ENCODE measurements at places on chromosomes 7 and 10.

GRCh38 chr10:95832216-95833041, 75.3 kb upstream of the CC2D2B start:
- DNase-seq = no peak

DNA sequence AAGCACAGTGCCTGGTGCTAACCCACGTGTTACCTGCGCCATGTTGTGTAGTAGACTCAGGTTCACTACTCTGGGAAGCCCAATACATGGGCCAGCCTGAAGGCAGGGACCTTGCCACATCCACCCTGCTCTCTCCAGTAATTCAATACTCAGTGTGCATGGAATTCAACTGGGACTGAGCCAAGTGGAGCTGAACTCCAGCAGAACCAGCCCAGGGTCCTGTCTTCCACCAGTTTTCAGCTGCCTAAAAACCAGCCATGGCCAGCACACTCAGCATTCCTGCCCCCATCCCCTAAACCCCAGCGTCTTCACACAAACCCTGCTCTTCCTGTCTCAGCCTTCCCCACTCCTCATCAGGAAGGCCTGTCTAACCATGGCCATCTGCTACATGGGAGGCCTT, 15.4 kb downstream of the FGF8 start:
- no peak for DNase-seq

DNA sequence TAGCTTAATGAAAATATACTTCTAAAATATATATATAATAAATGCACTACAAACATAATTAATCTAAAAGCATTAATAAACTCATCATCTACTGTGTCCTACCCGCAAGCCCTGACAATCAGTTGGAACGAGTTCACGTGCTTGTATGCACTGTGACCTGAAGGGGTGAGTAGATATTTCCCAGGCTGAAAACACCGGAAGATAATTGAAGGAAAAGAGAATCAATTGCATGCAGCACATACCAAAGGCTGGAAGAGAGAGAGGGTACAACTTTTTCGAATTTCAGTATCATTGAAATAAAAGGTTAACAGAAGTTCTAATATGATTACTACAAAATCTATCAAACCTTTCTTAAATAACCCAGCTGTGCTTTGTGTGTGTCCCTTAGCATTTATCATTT, 94.6 kb downstream of the SEMA3C start:
- DNase-seq = no peak

- DNase-seq = no peak
Observed at GRCh38 chr10:114652402-114653368, 5.4 kb downstream of the ABLIM1 start.

- DNase-seq = no peak
Observed at GRCh38 chr10:125782616-125783015, 7.0 kb upstream of the MMP21 start.

DNA sequence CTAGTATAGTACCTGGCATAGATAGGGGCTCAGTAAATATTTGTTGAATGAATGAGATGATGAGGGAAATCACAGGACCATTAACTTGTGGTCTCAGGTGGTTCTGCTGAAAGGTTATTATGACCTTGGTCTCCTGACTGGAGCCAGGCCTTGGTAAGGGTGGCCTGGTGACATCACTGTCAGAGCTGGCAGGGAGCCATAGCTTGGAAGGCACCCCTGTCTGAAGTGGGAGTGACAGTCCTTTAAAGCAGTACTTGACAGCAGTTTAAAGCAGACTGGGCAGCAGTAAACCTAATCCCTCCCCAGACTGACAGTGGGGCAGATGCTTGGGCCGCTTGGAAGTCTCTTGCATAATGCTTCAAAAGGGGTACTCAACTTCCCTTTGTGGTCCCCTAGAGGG, 13.4 kb downstream of the DPCD start:
- DNase-seq = no peak

DNA sequence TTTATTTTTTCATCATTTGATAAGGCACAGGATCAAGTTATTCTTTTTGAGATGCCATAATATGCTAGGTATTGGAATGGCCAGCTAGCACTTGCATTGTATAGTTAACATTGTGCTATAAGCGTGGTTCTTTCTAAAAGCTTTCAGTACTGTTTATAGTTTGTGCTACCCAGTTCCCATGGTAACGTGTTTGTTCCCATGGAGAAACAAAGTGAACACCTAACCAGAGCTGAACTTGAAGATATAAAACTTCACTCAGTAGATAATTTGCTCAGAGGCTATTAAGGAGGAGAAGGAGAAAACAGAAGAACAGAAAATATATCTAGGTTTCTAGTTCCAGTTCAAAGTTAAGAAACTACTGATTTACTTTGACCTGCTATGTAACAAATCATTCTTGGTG, 23.6 kb upstream of the ITGB8 start:
- no peak for DNase-seq

GRCh38 chr7:44311561-44312495, 13.6 kb downstream of the CAMK2B start:
- DNase-seq = no peak

DNA sequence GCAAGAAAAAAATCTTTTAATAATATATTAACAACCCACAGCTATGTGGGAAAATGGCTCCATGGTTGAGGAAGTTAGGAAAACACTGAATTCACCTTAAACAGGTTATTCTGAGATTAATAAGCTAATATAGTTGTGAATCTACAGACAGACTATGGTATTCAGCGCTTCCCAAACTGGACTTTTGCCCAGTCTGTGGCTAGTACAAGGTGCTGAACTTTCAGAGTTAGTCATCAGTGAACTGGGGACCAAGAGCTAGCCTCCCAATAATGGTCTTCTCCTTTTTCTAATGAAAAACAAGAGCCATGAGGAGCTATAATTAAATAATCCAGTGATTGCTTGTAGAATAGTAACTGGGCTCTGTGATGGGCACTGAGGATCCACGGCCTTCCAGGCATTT, 65.3 kb downstream of the FRMPD2 start:
- DNase-seq = no peak

DNA sequence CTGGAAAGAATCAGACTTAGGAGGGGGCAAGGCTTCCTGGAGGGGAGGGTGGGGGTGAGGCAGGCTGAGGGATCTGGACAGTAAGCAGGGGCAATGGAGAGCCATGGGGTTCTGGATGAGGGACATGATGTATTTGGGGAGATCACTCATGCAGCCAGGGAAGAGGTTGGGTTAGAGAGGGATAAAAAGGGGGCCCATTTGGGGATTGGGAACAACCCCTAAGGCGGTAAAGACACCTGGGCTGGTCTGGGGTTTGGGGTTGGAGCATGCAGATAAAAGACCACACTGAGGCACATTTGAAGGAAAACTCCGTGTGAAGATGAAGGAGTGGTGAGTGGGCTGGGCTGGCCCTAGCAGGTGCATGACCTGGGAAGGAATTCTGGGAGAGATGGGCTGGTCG, 30.8 kb downstream of the HIF1AN start:
- DNase-seq = no peak

GRCh38 chr10:34622945-34623344, 192.2 kb downstream of the PARD3 start:
- no peak for DNase-seq

GRCh38 chr7:30252885-30253795, 31.3 kb upstream of the ZNRF2 start:
- DNase-seq = no peak

DNA sequence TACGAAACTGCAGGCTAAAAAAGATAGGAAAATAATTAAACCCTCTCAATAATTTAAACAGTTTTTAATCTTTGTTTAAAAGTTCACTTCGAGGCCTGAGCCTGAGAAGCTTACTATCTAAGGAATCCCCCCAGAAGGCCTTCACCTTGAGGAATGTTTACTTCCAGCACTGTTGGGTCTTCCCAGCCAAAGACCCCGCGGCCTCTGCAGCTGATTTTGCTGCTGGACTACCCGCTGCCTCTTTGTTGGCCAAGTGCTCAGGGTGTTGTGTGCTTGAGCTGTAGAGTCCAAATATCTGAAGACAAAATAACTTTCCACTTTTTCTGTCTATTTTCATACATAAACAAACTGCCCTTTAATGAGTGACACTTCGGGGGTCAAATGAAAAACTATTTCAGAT, 292.7 kb downstream of the GLRX3 start:
- DNase-seq = no peak

GRCh38 chr7:155487509-155488482, 29.9 kb downstream of the EN2 start:
- no peak for DNase-seq

- no peak for DNase-seq
Observed at GRCh38 chr10:110788620-110789385, 82.9 kb upstream of the PDCD4 start.

- no peak for DNase-seq
Observed at GRCh38 chr10:66782776-66783175, 143.1 kb upstream of the LRRTM3 start.

DNA sequence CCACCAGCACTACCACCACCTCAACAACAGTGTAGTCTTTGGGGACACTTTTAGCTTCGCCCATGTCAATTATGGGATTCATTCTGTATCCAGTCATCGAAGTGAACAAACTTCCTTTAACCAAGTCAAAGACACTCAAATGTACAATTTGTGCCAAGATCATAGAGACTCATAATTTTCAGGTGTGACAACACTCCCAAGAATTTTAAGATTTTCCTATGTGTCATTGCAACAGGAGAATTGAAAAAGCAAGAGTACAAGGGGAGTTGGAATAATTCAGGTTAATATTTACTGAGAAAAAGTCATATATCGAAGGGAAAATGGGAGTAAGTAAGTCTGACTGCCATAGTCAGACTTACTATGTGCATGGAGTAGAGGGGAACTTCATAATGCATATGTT, 26.2 kb downstream of the PON1 start:
- no peak for DNase-seq

GRCh38 chr10:83225781-83226180, 913.5 kb upstream of the GHITM start:
- no peak for DNase-seq

DNA sequence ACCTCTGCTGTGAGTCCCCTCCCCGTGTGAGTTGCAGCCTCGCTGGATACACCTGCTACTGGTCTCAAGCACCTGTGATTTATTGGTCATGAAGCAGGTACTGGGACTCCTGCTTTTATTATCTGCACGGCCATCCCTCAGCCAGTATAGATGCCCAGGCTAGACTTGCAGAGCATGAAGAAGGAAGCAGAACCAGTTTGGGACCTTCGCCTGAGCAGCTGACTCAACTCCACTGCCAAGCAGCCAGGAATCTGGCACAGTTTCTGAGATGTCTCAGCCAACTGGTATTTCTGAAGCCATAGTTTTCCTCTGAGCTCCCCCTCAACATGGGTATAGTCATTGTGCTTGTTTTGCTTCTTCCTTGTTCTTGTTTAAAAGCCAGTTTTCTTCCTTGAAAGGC, 28.0 kb upstream of the SLC39A12 start:
- peak; percentile 67 for DNase-seq

DNA sequence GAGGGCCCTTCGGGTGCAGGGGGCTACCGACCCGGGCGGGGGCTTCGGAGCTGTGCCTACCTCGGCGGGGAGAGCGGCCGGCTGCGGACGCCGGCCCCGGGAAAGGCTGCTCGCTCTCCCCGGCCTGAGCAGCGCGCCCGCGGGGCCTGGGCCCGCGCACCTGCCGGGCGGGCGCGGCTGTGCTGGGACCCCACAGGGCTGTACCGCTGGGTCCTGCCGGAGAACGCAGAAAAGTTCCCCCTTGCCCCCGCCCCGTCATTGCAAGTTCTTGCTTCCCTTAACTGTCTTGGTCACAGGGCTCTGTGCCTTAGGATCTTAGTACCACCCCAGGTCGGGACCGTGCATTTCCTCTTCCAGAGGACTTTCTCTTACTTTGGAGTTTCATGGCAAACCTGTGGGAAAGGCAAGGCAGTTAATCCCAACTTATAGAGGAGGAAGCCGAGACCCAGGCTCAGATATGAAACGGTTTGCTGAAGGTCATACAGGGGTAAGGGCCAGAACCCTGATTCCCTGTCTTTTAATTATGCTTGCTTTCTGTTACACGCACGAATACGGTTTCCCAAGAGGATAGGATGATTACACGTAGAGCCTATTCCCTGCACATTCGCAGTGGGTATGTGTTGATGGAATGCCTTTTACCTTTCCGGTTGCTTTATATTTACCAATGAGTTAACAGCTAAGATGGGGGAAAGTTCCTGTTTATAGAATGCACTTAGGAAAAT, 652 bp downstream of the PCGF5 start:
- DNase-seq = peak; percentile 33

DNA sequence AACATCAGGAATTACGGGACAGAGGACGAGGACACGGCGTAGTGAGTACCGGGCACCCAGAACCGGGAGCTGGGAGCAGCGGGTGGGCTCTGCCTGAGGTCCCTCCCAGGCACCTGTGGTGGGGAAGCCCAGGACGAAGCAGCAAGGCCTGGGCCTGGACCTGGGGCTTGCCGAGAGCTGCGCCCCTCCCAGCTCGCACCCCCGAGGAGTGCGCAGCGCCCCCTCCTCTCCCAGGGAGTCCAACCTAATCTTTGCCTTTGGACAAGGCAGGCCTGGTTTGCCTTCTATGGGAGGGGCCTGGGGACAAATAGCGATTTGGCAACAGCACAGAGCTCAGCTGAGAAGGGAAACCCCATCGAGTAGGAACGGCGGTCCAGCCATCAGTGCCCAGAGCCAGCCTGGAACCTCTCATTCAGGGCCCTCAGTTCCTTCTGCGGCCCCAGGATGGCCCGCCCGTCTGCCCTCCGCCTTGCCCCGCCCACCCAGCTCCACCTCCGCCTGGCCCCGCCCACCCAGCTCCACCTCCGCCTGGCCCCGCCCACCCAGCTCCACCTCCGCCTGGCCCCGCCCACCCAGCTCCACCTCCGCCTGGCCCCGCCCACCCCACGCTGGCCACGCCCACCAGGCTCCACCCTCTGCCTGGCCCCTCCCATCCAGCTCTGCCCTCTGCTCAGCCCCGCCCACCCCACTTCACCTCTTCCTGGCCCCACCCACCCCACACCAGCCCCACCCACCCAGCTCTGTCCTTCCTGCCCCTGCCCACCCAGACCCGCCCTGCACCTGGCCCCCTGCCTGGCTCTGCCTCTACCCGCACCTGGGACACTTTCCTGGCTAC, 32.5 kb upstream of the KNDC1 start:
- peak; percentile 75 for DNase-seq

GRCh38 chr7:31327071-31327470, 13.5 kb downstream of the NEUROD6 start:
- peak; percentile 60 for DNase-seq

GRCh38 chr10:35585903-35586535, 19.1 kb upstream of the GJD4 start:
- DNase-seq = no peak

GRCh38 chr7:5343884-5344283, 61.1 kb downstream of the SLC29A4 start:
- DNase-seq = no peak

- no peak for DNase-seq
Observed at GRCh38 chr10:100631192-100631591, 95.4 kb downstream of the HIF1AN start.

- DNase-seq = peak; percentile 13
Observed at GRCh38 chr10:15585303-15585715, 134.4 kb downstream of the ITGA8 start.

DNA sequence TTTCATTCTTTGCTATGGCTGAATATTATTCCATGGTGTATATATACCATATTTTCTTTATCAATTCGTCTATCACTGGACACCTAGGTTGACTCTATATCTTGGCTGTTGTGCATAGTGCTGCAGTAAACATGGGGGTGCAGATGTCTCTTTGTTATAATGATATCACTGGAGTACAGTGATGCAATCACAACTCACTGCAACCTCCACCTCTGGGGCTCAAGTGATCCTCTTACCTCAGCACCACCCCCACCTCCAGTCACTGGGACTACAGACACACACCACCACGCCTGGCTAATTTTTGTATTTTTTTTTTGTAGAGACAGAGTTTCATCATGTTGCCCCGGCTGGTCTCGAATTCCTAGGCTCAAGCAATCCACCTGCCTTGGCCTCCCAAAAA, 15.6 kb downstream of the KLHL7 start:
- DNase-seq = no peak
